GM18507 (cell line): ENCODE measurements at places on chromosomes 12 and 14.

- DNase-seq = no peak
Observed at GRCh38 chr12:89642959-89643358, 65.7 kb downstream of the ATP2B1 start.

DNA sequence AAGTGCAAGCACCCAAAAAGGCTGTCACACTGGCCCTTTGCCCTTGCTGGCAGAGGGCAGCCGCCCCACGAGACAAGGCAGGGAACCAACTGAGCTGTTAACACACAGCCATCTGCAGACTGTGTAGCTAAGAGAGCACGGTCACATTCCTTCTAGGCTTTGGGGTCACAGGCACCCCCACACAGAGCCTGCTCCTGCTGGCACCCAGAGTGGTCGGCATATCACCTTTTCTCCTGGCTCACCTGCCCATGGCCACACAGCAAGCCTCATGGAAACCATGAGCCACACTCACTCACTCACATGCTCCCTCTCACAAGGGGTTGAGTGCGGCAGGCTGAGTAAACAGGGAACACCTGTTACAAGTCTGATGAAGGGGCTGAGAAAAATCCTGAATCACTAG, 214.5 kb downstream of the PCNX1 start:
- DNase-seq = no peak

GRCh38 chr12:105261010-105261409, 25.0 kb upstream of the APPL2 start:
- no peak for DNase-seq

- peak; percentile 43 for DNase-seq
Observed at GRCh38 chr12:29164477-29165393, 15.7 kb downstream of the FAR2 start.

DNA sequence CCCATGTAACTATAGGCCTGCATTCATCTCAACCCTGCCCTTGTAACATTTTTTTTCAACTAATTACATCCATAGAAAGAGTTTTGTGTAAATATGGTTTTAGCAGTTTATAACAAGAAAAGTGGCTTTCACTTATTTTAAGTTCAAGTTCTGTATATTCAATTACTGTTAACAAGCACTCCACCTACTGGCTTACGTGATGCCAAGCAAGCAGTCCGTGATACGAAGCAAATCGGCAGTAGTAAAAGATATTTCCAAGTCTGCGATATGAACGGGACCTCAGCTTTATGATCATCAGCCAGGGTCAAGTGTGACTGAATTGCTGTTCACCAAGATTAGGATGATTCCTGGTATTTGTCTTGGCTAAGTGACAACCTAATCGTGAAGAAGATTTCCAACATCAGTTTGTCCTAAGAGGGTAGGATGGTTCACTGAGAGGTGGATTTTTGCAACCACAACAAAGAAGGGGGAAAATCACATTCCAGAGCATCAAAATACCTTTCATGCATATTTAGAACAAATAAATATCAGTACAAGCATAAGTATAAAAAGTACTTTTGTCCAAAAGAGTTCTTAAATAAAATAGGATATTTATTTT, 456.2 kb downstream of the FOXG1 start:
- no peak for DNase-seq

- DNase-seq = no peak
Observed at GRCh38 chr14:30252783-30253674, 305.9 kb upstream of the G2E3 start.

- DNase-seq = no peak
Observed at GRCh38 chr12:1630827-1631591, 2.0 kb downstream of the WNT5B start.

DNA sequence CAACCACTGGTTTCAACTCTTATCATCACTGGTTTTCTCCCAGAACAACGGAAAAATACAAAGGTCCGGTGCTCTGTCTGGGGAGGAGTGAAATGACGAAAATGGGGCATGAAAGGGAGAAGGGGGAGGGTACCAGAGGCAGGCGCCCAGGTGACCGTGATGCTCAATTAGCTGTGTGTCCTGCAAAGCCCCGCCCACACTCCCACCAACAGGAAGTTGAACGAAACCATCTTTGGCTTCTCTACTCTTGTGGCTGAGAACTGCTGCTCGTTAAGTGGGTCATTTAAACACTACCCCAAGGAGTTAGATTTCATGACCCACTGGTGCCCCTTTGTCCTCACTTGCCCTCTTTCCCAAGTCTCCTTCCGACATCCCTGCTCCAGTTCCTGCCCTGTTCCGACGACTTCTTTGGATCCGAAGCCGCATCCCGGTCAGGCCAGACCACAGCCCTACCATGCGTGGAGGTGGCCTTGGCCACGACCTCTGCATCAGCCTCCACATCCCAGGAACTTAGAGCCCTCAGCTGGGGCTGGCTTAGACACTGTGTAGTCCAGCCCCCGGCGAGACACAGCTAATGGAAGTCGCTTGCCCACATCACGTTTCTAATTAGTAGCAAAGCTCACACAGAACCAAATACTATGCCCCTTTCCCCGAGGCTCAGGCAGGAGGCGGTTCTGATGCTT, 11.4 kb upstream of the LRTM2 start:
- DNase-seq = no peak

DNA sequence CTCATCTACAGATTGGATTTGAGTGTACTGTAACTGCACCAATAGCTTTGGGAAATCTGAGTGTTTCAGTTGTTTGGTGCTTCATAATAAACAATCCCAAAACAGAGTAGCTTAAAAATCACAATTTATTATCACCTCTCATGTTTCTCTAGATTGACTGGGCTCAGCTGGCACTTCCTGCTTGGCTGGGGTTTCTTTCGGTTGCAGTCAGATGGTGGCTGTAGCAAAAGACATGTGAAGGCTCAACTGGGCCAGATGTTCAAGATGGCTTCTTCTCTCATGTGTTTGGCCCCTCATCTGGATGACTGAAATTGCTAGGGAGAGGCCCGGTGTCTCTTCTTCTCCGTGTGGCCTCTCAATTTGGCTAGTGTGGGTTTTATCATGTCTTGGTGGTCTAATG, 12.1 kb upstream of the BMP4 start:
- DNase-seq = no peak

- no peak for DNase-seq
Observed at GRCh38 chr14:71322655-71323250, 415.5 kb downstream of the PCNX1 start.

DNA sequence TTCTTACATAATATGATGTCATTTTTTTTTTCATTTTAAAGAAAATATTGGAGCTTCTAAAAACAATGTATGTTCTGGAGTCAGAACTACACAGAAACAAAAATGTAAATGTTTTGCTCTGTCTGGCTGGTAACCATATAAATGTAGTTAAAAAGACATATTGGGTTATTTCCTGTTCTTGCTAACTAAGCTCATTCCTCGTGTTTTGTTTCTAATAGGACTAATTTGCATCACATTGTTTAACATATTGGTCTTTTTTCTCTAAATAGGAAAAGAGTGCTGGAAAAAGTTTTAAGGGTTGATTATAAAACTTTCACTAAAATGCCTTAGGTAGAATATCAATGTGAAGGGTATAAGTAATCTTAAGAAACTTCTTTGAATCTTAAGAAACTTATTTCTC, 221.3 kb downstream of the SLC6A15 start:
- no peak for DNase-seq

DNA sequence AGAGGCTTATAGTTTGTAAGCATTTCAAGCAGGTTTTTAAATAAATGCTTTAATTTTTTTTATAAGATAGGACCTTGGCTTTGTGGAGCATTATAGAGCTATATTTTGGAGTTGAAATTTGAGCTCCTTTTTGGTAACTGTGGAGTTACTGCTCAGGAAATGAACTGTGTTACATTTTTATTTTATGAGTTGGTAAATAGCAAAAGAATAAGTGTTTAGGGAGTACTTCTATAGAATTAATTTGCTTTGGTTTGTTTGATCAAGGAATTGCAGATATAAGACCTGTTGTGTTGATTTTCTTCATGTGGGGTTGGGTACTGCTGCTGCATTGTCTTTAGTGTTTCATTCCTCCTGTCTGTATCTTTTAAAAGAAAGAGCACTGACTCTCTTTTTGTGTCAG, 3.5 kb downstream of the ATP2A2 start:
- no peak for DNase-seq

- no peak for DNase-seq
Observed at GRCh38 chr12:46982629-46983392, 96.6 kb upstream of the PCED1B start.

GRCh38 chr12:98351089-98351488, 164.3 kb upstream of the TMPO start:
- DNase-seq = no peak

- DNase-seq = no peak
Observed at GRCh38 chr12:45327823-45328383, 112.0 kb downstream of the ANO6 start.

DNA sequence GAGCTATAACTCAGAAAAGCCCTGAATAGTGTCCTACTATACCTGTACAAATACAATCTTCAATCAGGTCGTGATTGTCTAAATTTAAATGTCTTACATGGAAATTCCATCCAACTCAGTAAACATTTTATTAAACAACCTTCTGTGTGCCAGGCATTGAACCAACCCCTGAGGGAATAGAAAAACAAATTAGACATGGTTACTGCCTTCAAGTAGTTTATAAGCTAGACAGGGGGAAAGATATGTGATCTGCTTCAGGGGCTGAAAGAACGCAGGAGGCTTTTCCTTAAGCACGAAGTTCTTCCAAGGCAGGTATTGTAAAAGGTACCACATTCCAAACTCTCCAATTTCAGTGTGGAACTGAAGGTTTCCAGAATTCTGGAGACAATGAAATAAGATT, 39.7 kb upstream of the STAB2 start:
- DNase-seq = no peak

DNA sequence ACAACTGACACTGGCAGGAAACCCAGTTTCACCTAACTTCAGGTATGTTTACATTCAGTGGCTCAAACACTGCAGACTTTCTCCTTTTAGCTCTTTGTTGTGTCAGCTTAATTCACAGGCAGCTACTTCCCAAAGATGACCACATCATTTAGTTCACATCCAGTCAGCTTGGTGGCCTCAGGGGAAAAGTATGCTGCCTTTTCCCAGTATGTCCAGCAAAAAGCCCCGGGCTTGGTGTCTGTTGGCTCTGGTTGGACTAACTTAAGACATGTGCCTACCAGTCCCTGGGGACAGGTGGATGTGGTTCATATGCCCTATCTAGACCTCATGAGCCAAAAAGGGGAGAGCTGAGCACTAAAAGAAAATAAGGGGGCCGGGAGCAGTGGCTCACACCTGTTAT, 56.4 kb downstream of the GOLGA5 start:
- DNase-seq = no peak

DNA sequence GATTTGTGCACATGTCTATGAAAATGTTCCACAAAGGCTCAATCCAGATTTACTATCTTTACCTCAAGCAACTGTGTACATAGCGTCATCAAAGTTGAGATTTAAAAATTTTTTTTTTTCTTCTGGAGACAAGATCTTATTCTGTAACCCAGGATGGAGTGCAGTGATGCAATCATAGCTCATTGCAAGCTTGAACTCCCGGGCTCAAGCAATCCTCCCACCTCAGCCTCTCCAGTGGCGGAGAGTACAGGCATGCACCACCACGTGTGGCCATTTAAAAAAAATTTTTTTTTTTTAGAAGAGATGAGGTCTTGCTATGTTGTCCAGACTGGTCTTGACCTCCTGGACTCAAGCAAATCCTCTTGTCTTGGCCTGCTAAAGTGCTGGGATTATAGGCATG, 2.3 kb downstream of the COCH start:
- DNase-seq = no peak

- no peak for DNase-seq
Observed at GRCh38 chr12:89861086-89861485, 152.4 kb upstream of the ATP2B1 start.

- DNase-seq = no peak
Observed at GRCh38 chr12:27957366-27957765, 15.2 kb downstream of the PTHLH start.

DNA sequence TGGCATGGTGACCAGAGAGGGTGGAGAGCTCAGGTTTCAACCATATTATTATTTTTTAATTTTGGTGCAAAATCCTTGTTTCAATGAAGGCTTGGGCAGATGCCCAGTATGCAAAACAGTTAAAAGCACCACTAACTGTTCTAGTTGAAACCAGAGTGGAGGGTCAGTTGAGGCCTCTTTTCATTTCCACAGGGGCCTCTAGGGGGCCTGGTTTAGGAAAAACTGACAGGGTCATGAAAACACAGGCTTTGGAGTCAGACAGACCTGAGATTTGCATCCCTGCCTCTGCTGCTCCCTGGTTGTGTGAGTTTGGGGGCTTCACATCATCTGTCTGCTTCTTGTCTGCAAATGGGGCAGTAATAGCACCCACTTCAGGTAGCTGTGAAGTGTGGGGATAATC, 3.3 kb upstream of the RPH3A start:
- no peak for DNase-seq

DNA sequence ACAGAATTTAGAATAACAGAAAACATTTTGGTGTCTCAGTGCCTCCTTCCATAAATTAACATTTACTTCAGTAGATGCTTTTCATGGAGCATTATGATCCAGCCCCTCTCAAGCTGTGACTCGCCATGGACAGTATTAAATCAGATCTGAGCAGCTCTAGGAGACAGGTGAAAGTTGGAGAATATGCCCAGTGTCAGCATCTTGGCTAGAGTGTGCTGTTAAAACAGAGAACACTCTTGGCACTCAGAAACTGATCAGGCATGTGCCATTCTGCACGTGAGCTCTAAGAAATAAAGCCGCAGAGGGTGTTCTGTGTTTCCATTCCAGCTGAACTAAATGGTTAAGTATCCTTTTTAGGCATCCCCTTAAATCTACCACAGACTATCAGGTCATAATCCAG, 68.0 kb downstream of the DIP2B start:
- DNase-seq = no peak

- no peak for DNase-seq
Observed at GRCh38 chr14:99037777-99038430, 234.1 kb downstream of the BCL11B start.

- DNase-seq = peak; percentile 48
Observed at GRCh38 chr12:131994589-131994988, 44.8 kb downstream of the EP400 start.

DNA sequence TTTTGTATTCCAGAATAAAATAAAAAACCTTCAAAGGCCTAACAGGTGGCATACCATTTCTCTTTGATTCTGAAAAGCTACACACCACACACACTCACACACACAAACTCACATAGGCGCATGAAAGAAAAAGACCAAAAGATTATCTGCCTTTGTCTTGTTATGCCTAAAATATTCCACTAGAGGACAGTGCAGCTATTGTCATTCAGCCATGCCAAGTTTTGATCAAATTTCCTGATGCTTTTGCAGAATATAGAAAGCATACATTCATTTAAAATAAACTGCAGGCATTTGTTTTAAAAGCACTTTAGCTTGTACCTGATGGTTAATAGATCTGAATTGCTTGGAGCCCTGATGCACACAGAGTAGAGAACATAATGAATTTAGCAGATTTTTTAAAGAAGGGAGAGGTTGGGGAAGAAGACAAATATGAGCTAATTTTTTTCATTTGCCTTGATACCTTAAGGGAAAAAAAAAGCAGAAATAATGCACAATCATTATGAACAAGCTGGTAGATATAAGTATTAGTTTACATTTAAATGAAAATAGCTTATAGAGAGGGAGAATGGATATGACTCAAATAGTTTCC, 1766.9 kb upstream of the SEL1L start:
- DNase-seq = no peak
